ENCODE measurements at places on chromosomes 2 and 18.

DNA sequence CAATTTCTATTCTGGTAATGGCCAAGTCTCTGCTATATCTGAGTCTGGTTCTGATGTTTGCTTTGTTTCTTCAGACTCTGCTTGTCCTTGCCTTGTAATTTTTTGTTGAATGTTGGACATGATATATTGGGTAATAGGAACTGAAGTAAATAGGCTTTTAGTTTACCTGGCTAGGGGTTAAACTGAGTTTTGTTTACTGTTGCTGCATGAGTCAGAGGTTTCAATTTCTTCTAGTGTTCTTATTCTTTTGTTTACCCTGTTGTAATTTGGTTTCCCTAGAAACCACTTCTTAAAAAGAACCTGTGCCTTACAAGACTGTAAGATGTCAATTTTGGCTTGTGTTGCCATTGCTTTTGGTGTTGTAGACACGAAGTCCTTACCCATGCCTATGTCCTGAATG lies 285.0 kb upstream of the KCNH7 start:
- DNase-seq, result no peak

DNA sequence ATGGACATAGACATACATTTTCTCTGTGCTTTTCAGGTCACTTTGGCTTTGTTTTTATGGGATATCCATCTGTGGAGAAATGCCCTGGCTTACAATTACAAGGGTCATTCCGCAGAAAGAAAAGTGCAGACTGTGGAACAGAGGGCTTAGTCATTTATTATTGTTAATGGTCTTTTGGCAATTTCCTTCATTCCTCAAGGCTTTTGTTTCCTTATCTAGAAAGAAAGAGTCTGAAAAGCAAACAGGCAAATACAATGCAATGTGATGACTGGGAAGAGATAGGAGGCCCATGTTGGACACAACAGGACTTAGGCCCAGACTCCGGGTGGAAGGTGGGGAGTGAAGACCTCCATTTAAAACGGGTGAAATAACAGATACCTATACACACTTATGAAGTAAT lies 129.5 kb upstream of the CAVIN2 start:
- DNase-seq, result no peak

DNA sequence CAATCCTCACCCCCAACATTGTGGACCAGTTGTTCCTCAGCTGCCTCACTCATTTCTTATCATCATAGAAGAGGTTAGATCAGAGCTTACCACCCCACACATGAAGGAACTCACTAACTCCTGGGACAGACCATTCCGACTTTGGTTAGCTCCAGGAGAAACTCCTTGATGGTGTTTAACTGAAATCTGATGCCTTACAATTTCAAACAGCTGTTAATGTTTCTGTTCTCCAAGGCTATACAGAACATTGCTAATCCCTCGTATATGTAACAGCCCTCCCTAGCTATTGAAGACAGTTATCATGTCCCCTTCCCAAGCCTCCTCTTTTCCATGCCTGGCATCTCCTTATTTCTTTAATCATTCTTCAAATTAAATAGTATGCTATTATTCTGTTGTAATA lies 14.8 kb downstream of the ERBB4 start:
- DNase-seq, result no peak

DNA sequence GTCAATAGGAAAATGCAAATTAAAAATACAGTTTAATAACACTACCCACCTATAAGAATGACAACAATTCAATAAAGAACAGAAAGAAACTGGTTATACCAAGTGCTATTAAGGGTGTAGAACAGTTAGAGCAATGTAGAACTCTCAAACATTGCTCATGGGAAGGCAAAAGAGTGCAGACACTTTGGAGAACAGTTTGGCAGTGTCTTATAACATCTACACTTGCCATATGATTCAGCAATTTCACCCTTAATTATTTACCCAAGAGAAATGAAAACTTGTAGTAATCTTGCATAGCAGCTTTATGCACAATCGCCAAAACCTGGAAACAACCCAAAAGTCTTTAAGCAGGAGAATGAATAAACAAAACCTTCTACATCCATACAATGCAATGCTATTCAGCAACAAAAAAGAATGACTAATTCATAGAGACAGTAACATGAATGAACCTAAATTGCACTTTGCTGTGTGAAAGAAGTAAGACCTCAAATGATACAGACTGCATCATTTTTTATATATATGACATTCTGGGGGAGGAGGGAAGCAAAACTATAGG lies 455.2 kb downstream of the THSD7B start:
- DNase-seq, result peak; percentile 14

DNA sequence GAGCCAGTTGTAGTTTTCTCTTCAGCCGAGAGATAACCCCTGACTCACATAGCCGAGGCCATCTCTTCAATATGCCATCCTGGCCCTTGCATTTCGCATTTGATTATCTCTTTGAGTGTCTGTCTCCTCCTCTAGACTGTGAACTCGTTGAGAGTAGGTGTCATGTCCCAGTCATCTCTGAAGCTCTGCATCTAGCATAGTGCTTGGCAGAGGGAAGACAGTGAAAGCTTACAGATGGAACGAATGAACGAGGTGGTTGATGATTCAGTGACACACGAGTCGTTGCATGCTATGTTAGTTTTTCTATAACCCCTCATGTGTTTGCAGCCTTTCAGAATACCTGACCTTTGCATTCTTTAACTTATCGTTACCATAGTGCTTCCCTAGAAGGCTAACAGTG lies 59.9 kb upstream of the CYRIA start:
- DNase-seq, result no peak

GRCh38 chr2:241611062-241611461 lies 25.9 kb downstream of the THAP4 start:
- no peak for DNase-seq

GRCh38 chr18:47287911-47288585 lies 36.6 kb upstream of the SKOR2 start:
- no peak for DNase-seq

DNA sequence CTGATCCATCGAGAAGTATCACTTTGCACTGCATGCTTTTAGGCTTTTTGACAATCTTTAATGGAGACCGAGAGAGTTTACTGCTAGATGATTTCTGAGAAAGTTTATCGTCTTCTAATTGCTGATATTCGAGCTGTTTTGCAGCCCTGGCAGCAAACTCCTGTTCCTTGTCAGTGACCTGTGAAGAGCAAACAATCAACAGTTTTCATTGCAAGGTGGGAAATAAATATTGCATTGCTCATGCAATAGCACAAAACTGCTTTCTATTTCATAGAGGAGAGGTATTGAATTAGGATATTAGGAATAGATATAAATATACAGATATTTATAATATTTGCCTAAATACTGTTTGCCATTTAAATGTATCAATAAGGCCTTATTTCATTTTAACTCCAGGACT lies 65.5 kb downstream of the EPB41L3 start:
- DNase-seq, result no peak

- no peak for DNase-seq
Measured at GRCh38 chr2:26235089-26235488, 9.3 kb downstream of the HADHA start.

DNA sequence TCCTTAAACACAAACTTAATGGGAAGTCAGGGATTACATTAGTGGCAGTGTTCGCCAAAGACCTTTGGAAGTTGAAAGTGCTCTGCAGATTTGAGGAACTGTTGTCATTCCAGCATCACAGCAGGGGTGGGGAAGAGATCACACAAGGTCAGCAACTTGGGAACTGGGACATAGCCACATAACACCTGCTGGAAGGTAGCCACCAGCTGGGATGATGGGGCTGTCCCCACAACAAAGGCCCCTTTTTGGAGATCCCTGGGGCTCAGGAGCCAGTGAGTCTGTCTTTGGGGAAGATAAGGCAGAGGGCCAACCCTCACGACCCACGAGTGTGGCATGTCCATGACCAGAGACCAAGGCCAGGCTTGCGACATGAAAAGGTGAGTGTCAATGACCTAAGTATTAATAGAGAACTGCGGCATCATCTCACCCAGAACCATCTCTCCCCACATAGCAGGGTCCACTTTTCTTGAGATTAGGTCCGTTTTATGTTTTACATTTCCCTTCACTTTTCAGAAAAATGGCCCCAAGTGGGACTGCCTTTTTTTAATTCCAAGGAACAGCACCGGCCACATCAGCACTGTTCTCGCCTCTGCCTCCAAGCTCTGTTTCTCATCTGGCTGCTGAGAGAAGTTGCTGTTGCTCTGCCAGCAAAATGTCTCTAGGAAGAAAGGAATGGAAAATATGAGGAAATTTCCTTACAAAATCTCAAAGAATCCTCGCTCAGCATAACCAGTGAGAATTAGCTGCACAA lies 106.9 kb downstream of the GFPT1 start:
- DNase-seq, result no peak

- peak; percentile 52 for DNase-seq
Measured at GRCh38 chr2:220499225-220499624, 871.8 kb downstream of the SLC4A3 start.

- DNase-seq, result no peak
Measured at GRCh38 chr2:181129364-181130056, 149.1 kb downstream of the UBE2E3 start.

- no peak for DNase-seq
Measured at GRCh38 chr2:56297671-56298070, 113.9 kb downstream of the CCDC85A start.

DNA sequence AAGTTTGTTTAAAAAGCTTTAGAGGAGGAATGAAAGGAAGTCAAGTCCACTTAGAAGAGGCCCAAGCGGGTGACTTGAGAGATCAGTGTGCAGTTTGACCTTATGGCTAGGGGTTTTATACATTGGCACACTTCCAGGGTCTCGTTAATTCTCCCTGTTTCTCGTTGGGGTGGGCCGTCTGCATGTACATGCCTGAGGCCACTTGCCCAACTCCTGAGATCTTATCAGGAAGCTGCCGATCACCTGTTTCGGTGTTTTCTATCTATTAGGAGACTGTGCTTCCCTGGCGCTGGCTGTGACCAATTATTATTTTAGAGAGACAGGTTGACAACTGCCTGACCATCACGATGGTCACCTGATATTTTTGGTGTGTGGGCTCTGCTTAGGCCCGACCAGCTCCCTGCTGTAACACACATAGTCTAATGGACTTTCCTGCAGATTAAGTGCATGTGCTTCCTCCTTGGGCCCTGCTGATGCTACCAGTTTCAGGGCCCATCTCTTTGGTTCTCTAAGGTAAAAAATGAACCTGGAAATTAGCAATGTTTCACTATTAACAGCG lies 31.0 kb upstream of the MSH6 start:
- no peak for DNase-seq

DNA sequence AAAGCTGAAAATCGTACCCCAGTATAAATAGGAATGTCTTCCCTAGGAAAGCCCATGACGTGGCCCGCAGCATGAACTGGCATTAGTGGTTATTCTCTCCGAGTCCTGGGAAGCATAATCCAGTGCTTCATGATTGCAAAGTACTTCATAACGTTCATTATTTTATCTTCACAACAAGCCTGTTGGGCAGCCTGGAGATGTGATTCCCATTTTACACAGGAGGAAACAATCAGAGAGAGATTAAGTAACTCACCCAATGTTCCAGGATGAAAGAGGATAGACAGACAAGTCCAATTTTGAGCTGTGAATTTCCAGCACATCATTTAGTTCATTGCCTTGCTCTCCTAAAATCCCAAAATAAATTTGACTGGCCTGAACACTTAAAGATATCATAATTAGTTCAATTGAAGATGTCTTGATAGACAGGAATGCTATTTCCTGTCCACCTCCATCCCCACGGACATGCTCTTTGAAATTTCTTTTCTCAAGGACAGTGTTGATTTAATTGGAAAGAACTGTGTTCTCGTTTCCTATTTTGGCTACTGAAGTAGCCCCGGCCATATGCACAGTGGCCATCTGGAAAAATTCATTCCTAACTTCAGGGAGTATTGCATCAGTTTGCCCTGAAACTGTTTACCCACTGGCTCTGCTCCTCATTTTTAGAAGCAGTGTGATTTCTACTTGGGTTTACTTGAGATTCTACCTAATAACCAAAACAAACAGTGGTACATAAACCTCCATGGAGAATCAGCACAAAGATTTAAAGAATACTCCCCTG lies 93.9 kb downstream of the VWC2L start:
- DNase-seq, result no peak

- DNase-seq, result no peak
Measured at GRCh38 chr2:65566617-65567016, 134.2 kb upstream of the SPRED2 start.

DNA sequence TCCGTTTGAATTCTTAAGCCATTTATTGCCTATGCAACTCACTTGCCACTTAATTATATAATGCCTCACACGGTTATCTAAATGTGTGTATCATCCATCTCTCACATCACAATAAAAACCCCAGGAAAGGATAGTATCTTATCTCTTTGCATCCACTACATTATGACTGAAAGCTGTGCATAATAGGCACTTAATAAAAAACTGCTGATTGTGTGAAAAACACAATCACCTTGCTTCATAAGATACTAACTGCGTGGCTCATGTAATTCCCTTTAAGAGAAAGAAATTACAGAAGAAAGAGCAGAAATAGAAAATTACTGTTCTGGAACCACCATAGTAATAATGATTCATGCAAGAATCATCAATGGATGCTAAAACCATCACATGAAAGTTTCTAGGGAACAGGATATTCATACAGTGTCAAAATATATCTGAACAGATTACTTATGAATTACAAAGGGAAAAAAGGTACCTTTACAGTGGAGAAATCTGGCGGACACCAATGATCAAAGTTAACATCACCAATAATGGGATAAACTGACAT lies 29.3 kb downstream of the CUL3 start:
- no peak for DNase-seq

DNA sequence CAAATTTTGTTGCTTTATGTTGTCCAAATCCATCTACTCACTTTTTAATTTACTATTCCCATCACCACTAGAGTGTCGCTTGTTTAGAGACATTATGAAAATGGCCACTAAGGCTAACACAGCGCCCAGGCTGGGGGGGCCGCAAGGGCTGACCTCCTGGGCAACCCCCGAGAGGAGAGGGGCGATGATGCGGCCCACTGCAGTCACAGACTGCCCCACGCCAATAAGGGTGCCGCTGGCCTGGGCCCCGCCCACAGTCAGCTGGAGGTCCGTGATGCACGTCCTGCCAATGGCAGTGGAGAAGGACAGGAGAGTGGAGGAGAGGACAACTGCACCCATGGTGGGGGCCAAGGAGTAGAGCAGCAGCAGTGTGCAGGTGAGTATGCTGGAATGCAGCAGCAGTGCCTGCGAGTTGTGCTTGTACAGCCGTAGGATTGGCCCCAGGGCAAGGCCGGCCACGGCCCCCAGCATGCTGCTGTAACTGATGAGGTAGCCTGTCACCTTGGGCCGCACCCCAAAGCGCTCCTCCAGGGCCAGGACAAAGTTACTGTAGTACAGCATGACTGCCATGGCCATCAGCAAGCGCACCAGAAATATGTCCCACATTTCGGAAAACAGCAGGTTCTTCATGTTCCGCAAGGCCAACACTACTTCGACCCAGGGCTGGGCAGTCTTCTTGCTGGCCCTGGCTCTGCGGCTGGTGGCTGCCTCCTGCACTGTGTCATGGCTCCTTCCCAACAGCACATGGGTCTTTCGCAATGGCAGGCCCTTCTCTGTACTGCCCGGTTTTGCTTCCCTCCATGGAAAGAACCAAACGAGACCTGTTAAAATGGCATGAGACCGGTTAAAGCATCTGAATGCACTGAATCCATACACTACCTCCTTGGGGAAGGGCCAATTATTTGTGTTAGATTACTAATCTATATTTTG lies 43.2 kb upstream of the TMEM182 start:
- no peak for DNase-seq

- DNase-seq, result no peak
Measured at GRCh38 chr18:70991577-70991976, 702.7 kb downstream of the SOCS6 start.

GRCh38 chr2:112623913-112624777 lies 21.6 kb upstream of the SLC20A1 start:
- peak; percentile 69 for DNase-seq

Data from amniotic stem cell (primary cell).